ENCODE measurements at places on chromosomes 5 and 9.

DNA sequence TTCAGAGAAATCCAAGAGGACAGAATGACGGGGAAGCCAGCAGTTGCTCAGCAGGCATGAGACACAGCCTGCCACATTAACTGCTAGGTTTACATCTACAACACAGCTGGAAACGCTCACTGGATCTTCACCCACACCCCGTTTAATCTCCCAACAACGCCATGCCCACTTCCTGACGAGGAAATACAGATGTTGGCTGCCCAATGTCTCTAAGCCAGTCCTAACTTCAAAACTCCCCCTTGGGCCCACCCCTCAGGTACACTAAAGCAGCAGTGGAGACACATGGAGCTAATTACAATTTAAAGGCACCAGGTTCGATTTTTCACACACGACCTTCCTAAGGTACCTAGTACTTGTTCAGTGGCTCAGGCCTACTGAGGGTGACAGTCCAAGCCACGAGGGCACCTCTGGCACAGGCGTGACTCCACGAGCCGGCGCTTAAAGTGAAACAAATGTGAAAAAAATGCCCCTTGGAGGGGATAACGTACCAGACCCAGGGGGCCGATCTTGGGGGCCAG is 904 bp downstream of the RPL12 start:
- DNase-seq: no peak

DNA sequence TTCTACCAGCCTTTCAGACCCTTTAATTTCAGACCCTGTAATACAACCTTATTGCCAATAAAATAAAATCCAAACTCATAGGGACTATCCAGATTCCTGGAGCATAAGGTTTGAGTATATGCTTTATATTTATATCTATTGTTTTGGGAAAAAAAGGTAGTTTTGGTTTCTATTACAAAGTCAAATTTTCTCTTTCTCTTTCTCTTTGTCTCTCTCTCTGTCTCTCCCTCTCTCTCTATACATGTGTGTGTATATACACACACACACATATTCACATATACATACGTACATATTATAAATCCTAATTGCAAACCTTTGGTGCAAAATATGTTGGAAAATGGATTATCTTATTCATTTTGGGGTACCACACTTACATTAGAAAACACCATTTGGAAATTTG is 39.0 kb downstream of the TMEM232 start:
- no peak for DNase-seq

- DNase-seq: no peak
These were observed 114.1 kb downstream of the BRINP1 start for GRCh38 chr9:119255116-119255515.

DNA sequence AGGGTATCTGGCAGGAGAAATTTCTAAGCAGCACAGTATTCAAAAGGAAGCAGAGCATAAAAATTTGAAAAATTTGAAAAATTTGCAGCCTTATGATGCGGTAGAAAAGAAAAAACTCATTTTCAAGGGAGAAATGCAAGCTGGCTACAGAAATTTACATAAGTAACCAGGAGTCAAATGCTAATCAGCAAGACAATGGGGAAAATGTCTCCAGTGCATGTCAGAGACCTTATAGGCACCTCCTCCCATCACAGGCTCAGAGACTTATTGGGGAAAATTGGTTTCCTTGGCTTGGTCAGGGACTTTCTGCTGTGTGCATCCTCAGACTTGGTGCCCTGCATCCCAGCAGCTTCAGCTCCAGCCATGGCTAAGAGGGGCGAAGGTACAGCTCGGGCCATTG is 35.8 kb downstream of the IZUMO3 start:
- DNase-seq: no peak

- DNase-seq: no peak
These were observed 99.8 kb upstream of the NR4A3 start for GRCh38 chr9:99721898-99722297.

- DNase-seq: no peak
These were observed 1944.2 kb upstream of the NUDT12 start for GRCh38 chr5:105506692-105507277.

Measured in SJSA1 (cell line).